ENCODE measurements at places on chromosomes 1 and 21. TPM values are rescaled to one million over a fixed set of nuclear protein-coding genes. Genes with fewer than 3 reads are reported as not detected.

DNA sequence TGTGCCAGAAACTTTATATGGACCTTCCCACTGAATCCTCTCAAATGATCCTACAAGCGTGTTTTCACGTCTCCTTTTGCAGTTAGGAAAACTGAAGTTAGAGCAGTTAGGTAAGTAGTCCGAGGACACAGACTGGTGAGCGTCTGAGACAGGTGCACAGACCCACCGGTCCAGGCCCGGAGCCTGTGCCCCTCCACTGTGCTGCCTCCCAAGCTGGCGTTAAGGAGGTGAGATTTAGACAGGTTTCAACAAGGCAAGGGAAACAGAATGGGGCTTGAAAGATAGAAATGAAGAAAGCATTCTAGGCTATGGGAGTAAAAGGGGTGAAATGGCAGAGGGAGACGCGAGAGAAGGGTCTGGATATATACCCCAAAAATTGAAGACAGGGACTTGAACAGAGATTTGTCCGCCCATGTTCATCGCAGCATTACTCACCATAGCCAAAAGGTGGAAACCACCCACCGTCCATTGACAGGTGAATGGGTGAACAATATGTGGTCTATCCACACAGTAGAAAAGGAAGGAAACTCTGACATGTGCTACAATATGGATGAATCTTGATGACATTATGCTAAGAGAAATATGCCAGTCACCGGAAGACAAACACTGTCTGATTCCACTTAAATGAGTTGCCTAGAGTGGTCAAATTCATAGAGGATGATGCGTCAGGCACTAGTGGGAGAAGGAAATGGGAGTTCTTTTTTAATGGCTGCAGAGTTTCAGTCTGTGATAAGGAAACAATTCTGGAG, 15.7 kb upstream of the PKP1 start:
- no peak for DNase-seq

- no peak for DNase-seq
Measured at GRCh38 chr1:99069146-99069545, 64.5 kb upstream of the PLPPR5 start.

GRCh38 chr1:220954321-220955075, 75.3 kb downstream of the HLX start:
- no peak for DNase-seq

DNA sequence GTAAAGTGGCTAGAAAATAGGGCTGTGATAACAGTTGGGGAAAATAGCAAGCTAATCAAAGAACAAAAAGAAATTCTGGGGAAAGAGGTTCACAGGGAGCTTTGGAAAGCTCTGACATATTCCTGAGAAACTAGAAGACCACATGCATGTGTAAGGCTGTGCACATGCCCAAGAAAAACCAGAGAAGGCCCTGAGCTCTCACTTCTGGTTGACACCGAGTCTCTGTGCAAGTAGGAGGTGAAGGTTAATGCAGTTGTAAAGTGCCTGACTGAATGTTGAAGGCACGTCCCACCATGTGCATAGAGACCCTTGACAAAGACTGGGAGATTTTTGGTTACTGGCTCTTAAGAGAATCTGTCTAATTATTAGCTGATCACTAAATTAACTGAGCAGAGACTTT, 261.0 kb downstream of the DYRK1A start:
- no peak for DNase-seq

- no peak for DNase-seq
Measured at GRCh38 chr1:197008861-197009260, 31.5 kb downstream of the CFHR5 start.

GRCh38 chr1:226735576-226735975, 3.5 kb downstream of the ITPKB start:
- no peak for DNase-seq

- DNase-seq, result no peak
Measured at GRCh38 chr21:22758478-22758877, 1760.3 kb downstream of the NCAM2 start.

- DNase-seq, result no peak
Measured at GRCh38 chr21:21508859-21509258, 510.6 kb downstream of the NCAM2 start.

DNA sequence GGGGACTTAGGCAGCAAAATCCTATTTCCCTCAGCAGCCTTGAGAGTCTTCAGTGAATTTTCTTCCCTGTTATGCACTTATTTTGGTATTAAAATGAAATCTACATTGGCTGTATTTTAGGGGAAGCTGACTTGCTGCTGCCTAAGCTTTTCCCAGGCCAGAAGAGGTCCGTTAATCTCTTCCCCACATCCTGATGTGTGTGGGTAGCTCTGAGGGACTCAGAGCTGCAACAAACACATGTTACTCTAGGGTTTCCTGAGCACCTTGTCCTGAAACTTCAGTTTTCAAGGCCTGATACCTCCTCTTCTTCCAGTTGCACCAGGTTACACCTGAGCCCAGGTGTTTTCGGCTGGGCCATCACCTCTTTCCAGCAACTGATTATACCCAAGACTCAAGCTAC, 51.5 kb downstream of the SYT6 start:
- DNase-seq, result no peak

ROR1 gene
- total RNA-seq, result 3.4 TPM

HAPLN2 gene
- not detected for total RNA-seq

Measured in mucosa of descending colon (tissue), 3 donors.